ENCODE measurements at places on chromosomes 13 and 19. TPM values are rescaled to one million over a fixed set of nuclear protein-coding genes. Genes with fewer than 3 reads are reported as not detected.
A peak's percentile ranks its signal among the peaks of the same experiment; 100 is the strongest.

GRCh38 chr13:48448285-48448958 lies 35.5 kb upstream of the LPAR6 start:
- DNase-seq, result no peak

DNA sequence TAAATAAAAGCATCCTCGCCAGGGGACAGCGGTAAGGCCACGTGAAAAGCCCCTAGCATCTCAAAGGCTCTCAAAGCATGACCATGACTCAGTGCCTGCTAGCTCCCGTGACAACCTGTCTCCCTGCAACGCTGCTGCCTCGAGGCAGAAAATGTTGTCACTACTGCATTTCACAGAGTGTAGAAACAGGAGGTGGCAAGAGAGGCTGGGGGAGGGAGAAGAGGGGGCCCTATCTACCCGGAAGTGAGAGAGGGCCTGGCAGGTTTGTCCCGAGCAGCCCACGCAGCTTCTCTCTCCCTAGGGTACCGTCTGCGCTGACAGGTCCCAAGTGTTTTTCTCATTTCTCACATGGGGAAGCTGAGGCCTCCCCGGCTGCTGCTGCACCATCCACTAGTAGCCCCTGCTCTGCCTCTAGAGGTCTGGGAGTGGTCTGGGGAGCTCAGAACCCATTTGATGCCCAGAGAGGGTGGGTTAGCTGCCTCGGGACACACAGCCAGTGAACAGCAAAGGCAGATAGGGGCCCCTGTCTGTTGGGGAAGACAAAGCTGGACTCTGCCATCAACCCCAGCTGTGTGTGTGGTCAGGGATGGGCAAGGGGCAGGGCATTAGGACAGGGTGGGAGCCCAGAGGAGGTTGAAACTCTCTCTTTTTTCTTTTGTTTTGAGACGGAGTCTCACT lies 3.7 kb downstream of the TINCR start:
- DNase-seq, result peak; percentile 47

DNA sequence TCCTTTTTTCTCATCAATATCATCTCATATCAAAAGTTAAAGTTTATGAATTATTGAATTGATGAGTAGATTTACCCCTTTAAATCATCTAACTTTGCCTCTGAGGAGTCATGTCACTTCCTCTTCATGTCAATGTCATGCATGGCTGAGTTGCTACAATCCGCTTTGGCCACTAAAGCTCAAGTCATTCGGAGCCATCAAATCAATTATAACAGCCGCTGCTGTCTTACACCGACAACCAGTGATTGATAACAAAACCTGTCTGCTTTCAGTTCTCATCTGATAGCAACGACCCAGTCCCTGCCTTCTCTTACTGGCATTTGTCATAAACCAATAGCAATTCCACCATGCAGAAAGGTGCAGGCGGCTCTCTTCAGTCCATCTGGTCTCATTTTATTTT lies 429.3 kb downstream of the DIAPH3 start:
- DNase-seq, result peak; percentile 39

GRCh38 chr19:39296055-39296645 lies at the start of gene IFNL1:
IFNL1 (plus strand) TSS chr19:39296407; CDS start chr19:39296422, 15 bp downstream.
- DNase-seq, result no peak

DNA sequence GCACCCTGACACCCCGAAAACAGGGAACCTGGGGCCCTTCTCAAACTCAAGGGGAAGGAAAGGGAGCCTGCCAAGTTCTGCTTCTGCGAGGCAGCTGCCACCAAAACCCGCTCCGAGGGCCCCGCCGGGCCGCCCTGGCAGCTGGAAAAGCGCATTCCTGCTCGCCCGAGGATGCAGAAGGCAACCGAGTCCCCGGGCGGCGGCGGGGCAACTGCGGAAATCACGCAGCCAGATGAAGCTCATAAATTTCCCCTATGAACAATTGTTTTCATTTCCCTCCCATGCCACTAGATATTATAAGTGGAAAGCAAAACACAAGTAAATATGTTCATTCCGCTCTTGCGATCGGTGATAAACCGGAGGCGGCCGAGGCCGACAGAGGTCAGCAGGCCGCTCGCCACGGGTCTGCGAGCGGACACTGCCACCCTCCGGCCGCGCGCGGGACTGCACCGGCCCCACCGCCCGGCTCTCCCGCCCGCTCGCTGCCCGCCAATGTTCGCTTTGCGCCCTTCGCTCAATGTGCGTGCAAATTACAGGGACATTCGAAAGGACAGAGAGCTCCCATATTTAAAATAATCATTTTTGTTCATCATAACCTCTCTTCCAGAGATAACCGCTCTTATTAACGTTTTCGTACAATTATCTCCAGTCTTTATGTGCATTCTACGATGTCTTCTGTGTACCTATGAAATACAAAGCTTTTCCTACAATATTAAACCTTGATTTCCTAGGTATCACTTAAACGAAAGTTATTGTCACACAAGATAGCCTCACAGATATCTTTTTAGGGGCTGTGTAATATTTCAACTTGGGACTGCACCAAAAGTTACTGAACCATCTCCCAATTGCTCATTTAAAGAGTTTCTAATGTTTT lies 120.8 kb upstream of the ZNF507 start:
- peak; percentile 51 for DNase-seq

DNA sequence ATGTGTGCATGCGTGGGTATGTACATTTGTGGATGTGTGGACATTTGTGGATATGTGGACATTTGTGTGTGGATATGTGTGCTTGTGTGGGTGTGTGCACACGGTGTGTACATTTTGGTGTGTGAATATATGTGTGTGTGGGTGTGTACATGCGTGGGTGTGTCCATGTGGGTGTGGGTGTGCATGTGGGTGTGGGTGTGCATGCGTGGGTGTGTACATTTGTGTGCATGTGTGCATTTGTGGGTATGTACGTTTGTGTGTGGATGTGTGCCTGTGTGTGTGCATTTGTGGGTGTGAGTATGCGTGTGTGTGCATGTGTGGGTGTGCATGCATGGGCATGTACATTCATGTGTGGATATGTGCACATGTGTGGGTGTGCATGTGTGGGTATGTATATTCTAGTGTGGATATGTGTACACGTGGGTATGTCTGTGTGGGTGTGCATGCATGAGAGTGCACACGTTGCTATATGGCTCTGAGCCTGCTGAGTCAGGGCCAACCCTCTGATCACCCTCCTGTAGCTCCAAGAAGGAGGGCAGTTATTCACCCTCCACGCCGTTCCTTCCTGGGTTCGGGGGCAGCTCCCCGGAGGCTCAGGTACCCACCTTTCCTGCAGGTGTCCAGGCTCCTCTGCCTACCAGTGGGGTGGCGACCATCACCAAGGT lies 20.3 kb downstream of the COMP start:
- no peak for DNase-seq

GRCh38 chr19:2627855-2628254 lies 74.6 kb downstream of the GNG7 start:
- DNase-seq, result no peak

The CEACAM7 gene
- 0.43 TPM for total RNA-seq

Data from A673 (cell line).